ENCODE measurements at places on chromosomes 12 and 14.

DNA sequence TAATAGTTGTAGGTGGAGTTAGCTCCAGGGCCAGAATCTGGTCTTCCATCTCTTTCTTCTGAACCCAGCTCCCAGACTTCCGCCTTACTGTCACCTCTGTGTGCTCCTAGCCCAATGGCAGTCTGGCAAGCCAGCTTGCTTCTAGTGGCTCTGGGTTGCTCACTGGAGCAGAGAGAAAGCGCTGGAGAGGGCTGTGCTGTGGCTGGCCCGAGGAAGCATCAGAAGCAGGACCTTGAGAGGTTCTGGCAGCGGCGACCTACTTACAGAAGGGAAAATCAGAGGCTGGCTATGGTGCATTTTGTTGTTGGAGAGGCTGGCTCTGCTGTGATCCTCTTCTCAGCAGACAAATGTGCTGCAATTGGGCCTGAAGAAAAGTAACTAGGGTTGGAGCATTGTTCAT, 28.6 kb downstream of the KCNA5 start:
- no peak for DNase-seq

DNA sequence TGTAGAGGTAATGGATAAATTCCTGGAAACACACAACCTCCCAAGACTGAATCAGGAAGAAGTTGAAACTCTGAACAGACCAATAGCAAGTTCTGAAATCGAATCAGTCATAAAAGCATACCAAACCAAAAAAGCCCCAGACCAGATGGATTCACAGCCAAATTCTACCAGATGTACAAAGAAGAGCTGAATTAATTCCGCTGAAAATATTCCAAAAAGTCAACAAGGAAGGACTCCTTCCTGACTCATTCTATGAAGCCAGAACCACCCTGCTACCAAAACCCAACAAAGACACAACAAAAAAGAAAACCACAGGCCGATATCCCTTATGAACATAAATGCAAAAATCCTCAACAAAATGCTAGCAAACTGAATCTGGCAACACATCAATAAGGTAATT, 81.5 kb downstream of the SLC38A4 start:
- no peak for DNase-seq

GRCh38 chr14:32545506-32546210, 216.6 kb downstream of the AKAP6 start:
- no peak for DNase-seq

GRCh38 chr12:64469455-64470142, 17.7 kb downstream of the TBK1 start:
- no peak for DNase-seq

- DNase-seq, result peak; percentile 86
Measured at GRCh38 chr12:50620109-50620977, 115.6 kb downstream of the DIP2B start.

DNA sequence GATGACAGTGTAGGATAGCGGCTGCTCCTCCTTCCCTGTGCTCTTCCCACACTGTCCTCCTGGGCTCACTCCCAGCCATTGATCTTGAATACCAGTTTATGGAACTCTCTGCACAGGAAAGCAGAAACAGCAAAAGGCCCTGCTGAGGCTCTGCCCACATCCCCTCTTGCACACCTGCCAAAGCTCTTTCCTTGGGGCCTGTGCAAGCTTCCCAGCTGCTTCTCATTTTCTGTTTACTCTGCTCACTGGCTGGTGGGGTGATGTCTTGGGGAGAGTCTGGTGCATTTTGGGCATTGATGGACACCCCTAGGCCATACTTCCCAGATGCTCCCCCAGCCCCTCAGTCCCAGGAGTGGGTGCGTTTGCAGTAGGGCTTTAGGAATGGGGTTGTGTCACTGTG, 361.8 kb downstream of the TMEM121 start:
- DNase-seq, result no peak

DNA sequence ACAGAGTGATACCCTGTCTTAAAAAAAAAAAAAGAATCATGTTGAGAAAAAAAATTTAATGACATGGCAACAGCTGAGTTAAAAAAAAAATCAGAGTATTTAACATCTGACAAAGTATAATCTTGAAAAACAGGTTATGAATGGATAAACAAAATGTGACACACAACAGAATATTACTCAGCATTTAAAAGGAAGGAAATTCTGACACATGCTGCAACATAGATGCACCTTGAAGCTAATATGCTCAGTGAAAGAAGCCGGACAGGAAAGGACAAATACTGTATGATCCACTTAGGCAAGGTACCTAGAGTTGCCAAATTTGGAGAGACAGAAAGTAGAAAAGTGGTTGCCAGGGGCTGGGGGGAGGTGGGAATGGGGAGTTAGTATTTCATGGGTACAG, 19.4 kb upstream of the EIF2B2 start:
- DNase-seq, result no peak
